ENCODE measurements at places on chromosomes 3 and 15.

- no peak for DNase-seq
Measured at GRCh38 chr3:58027704-58028317, 19.6 kb downstream of the FLNB start.

GRCh38 chr15:56228352-56228751, 15.3 kb downstream of the RFX7 start:
- no peak for DNase-seq

- no peak for DNase-seq
Measured at GRCh38 chr3:125442506-125442905, 67.4 kb upstream of the ZNF148 start.

- DNase-seq: no peak
Measured at GRCh38 chr15:65303687-65304380, 643 bp upstream of the RNU5B-1 start.

DNA sequence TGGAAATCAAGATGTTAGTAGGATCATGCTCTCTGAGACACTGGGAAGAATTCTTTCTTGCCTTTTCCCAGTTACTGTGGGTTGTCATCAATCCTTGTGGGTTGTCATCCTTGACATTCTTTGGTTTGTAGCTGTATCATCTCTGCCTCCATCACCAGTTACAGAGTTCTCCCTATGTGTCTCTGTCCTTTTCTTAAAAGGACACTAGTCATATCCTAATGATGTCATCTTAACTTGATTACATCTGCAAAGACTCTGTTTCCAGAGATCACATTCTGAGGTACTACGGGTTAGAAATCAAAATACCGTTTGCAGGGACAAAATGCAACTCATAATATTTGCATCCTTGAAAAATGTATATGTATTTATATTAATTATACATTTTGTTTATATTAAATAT, 500.4 kb downstream of the ZBBX start:
- DNase-seq: no peak

- DNase-seq: no peak
Measured at GRCh38 chr3:183449391-183449790, 21.0 kb upstream of the MCF2L2 start.

GRCh38 chr15:51380999-51381806, 39.7 kb downstream of the GLDN start:
- no peak for DNase-seq

DNA sequence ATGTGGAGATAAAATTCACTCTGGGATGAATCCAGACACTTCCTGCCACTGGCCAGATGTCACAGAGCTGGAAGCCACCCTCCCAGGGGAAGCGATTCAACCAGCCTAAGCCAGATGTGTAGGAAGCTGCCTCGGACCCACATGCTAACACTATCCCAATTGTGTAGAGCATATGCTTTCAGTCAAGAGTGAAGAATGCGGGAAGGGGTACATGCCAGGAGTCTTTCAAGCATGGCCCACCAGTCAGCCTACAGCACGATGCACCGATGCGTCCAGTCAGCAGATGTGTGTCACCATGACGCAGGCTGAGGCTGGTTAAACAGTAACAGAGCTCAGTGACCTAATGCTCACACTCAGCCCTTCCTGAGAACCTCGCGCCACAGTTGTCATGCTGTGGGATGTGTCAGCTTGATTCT, 38.8 kb upstream of the BNC1 start:
- no peak for DNase-seq

DNA sequence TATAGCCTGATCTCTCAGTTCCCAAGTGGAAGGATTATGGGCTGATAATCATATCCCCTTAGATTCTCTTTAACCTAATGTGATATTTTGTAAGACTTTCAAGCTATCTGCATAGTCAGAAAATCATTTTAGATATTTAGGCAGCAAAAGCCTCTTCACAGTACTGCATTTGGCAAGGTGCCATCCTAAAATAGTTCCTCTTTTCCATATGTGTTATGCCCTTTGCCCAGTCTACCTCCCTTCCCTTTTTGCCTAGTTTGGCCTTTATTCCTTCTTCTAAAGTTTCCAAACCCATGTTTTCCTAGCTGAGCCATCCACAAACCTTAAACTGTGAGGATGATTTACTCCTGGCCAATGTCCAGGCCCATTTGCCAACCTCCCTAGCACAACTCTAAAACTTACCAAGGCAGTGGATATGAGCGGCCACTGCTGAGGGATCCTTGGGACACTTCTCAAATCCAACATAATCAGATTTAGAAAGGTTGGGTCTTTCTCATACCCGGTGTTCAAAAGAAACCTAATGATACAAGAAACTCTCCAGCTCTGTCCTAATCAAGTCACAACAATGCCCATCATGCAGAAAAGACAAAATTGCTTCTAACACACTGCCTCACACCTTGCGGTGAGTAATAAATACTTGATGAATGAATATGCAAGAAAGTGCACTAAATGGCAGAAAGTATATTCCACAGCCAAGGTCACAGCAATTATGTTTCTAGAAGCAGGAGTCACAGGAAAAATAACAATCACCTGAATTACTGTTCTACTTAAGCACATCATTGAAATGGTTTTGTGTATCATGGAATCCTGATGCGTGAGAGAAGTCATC, 493.9 kb downstream of the NLGN1 start:
- no peak for DNase-seq
